ENCODE measurements at places on chromosomes 6 and 20.

- DNase-seq: no peak
These were observed 145.1 kb upstream of the PRDM1 start for GRCh38 chr6:105940990-105941389.

DNA sequence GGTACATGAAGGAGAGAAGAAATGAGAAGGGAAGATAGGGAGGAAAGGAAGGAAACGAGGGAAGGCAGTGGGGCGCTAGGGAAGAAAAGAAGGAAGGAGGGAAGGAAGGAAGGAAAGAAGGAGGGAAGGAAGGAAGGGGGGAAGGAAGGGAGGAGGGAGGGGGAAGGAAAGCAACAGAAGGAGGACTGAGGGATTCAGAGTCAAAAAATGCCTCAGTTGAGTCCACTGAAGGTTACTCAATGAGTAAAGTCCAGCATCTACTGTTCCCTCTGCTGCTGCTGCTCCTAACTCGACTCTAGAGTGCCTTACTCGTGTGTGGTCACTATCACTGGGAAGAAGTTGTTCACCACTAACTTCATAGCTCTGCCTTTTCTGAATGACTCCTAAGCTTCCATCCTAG, 33.8 kb downstream of the PHACTR1 start:
- no peak for DNase-seq

DNA sequence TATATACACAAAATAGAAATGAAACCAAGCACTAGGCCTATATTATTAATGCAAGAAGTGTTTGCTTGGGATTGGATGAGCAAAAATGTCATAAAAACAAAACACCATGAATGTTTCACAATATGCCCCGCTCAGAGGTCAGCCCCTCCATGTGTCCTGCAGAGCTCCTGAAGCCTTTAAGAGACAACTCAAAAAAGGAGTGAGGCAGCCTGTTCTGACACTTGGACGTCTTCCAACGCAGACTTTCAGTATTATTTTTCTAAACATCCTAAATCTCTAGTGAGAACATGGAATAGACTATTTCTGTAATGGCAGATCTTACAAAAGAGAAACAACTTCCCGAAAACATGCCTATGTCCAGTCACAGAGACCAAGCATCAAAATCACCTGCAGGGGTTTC, 322.6 kb downstream of the PRKN start:
- DNase-seq: no peak

DNA sequence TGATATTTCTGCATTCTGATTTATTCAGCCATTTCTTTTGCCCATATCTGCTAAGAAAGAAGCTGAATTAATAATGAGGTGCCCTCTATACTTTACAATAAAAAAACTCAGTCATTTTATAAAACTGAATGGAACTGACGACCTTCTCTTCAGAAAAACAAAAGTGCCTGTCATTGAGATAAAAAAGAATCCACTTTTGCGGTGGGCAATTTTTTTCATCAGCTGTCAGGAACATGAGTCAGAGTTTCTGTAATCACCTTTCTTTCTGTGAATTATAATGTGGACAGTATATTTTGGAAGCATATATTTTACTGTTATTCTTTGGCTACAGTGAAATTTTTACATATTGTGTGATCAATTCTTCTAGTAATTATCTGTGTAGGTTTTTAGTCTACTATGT, 33.4 kb downstream of the IL20RA start:
- no peak for DNase-seq

- DNase-seq: no peak
These were observed 635.3 kb downstream of the UTRN start for GRCh38 chr6:144920391-144920961.

DNA sequence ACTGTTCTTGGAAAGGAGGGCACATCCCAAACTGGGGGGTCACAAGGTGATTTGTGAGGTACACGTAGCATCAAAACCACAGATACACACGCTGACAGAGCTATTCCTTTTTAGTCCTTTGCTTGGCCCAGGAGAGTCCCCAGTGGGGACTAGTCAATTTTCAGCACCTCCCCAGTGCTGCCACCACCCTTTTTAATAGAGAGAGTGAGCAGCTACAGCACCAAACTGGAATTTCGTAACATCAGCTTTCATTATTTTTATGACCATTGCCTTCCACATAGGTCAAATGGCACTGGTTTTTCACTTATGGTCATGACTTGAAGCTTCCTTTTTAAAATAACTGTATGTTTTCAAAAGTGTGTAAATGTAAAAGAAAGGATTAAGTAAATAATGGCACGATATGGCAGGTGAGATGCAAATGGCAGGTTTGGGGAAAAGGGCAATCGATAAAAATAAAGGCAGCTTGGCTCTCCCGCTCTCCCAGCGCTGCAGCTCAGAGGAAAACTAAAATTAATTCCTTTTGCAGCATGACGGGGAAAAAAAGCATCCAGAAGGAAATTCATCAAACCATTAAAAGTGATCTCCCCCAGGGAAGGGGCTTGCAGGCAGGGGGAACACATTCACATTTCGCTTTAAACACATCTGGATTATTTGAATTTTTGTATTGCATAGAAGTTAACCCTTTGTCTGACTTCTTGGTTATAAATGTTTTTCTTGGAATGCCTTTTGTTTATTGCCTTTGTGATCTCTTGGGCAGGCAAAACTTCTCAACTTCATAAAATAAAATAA, 95.2 kb downstream of the ANKRD60 start:
- no peak for DNase-seq

DNA sequence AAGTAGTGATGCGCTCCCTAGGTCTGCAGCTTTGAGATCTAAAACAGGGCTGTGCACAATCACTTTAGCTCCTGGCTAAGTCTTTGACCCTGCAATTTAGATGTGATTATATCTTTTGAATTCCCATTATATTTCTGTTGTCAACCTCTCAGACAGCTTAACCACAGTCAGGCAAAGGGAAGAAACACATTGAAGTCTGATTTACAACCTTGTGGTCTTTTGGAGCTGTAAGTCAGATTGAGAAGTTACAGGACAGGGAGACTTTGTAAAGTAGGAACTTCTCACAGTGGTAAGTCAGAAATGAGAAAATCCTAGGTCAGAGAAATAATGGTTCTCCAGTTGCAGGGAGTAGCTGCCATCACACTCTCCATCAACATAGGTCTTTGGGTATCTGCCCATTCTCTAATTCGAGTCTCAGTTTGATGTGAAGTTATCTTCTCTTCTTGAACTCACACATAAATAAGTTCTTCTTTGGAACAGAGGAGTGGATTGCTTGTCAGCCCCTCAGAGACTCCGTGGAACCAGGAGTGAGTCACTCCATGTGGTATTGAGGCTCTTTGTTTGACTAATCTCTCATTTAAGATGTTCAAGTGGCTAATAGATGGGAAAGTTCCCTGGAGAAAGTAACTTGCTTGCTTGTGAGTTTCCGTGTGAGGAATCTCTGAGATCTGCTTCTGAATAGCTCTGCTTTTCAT, 35.0 kb upstream of the SGK1 start:
- DNase-seq: no peak

DNA sequence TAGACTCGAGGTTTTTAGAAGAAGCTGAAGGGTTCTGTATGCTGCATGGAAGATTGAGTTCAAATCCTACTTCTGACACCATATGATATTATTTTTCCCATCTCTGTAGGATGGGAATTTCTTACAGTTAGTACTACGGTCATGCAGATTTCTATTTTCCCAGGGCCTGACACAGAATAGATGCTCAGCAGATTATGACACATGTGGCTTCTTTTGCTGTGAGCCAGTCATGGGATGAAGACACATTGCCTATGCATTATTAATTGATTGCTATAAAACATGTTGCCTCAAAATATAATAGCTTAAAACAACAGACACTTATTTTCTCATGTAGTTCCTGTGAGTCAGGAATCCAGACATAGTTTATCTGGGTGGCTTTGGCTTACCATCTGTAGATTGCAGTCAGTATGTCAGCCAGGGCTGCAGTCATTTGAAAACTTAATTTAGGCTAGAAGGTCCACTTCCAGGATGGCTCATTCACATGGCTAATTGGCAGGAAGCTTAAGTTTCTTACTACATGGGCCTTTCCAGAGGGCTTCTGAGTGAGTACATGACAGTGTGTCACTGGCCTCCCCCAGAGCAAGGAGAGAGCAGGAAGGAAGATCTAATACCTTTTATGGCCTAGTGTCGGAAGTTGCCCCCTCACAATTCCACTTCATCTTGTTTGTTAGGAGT, 29.5 kb downstream of the TOP1 start:
- peak; percentile 29 for DNase-seq

GRCh38 chr20:43925801-43926200, 11.1 kb downstream of the TOX2 start:
- DNase-seq: no peak

DNA sequence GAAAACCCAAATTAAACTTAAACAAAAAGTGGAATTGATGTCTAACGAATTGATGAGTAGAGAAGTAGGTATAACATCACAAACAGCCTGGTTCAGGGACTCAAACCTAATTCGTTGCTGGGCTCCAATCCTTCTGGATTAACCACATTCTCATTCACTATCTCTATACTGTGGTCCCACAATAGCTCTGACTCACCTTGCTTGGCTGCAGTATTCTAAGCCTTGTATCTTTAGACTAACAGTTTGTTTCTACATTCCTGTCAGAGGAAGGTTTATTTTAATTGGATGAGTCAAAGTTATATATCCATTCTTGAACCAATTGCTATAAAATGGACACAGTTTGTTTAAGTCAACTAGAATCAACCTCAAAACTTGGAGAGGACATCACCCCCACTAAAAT, 530.5 kb upstream of the PTCHD4 start:
- no peak for DNase-seq
